ENCODE measurements at places on chromosomes 6 and 20. TPM values are rescaled to one million over a fixed set of nuclear protein-coding genes. Genes with fewer than 3 reads are reported as not detected.

Gene COL9A3
- total RNA-seq: 1.3 TPM

Gene DEFB132
- not detected for total RNA-seq

Gene FAM209A
- 0.17 TPM for total RNA-seq

Gene TUBB2B
- 1.6 TPM for total RNA-seq

Gene CRISP3
- not detected for total RNA-seq

Gene CDS2
- total RNA-seq: 108 TPM

Gene HLA-DMB
- total RNA-seq: 0.34 TPM

Gene PCSK2
- not detected for total RNA-seq

Gene WFDC5
- not detected for total RNA-seq

Gene TMEM74B
- total RNA-seq: 0.60 TPM

Gene BIRC7
- total RNA-seq: not detected

Gene MRPL2
- 11.3 TPM for total RNA-seq

Gene RRBP1
- 71.0 TPM for total RNA-seq

Gene BHLHE23
- not detected for total RNA-seq

Gene SLC22A2
- total RNA-seq: not detected

Gene HRH3
- total RNA-seq: not detected

Gene ZNF512B
- 7.9 TPM for total RNA-seq

Gene SLA2
- total RNA-seq: not detected

Gene DTNBP1
- 10.8 TPM for total RNA-seq

Gene KIF25
- not detected for total RNA-seq

Gene TGM2
- total RNA-seq: 334 TPM

Gene FNDC11
- total RNA-seq: 1.2 TPM

Gene SLC35F1
- total RNA-seq: under 0.01 TPM

Measured in dermis lymphatic vessel endothelial cell (primary cell).